Stimulated activated CD4-positive, alpha-beta T cell treated with anti-CD3 and anti-CD28 coated beads, TNF-alpha, amount 100 ng/mL, for 1 hour (primary cell): ENCODE measurements at places on chromosomes 5 and 9.

- no peak for DNase-seq
Observed at GRCh38 chr9:35162605-35163315, 951 bp downstream of the UNC13B start.

DNA sequence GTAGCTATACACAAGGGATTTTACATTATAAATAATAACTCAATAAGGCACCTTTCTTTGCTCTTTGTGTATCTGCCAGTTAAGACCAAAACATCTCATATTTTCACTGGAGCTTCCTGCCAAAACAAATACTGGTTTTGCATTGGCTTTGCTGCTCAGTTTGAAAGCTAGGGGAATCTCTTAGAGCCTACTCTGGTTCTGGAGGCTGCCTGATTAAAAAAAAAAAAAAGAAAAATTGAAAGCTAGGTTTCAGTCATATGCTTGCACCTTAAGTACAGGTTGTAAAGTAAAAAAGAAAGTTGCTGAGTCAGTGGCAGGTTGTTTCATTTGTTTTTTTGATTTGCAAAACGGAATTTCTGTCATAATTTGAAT is 2.3 kb downstream of the DENND4C start:
- no peak for DNase-seq

DNA sequence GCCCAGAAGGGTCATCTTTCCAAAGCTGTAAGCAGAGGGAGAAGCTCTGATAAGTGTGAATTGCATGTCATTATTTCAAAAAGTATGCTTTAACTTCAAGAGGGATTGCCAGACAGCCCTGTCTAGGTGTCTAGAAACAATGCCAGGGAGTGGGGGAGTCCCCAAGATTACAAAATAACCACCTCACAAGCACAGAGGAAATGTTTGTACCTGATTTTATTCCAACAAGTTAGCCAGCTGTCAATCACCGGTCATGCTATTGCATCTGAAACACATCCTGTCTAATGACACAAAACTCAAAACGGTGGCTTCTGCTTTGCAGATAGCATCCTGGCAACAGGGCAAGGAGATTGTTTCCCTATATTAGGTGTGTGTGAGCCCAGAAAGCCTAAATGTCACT is 154.2 kb upstream of the WWC1 start:
- DNase-seq: no peak

GRCh38 chr9:121649476-121650216 is 1.8 kb upstream of the DAB2IP start:
- DNase-seq: no peak

DNA sequence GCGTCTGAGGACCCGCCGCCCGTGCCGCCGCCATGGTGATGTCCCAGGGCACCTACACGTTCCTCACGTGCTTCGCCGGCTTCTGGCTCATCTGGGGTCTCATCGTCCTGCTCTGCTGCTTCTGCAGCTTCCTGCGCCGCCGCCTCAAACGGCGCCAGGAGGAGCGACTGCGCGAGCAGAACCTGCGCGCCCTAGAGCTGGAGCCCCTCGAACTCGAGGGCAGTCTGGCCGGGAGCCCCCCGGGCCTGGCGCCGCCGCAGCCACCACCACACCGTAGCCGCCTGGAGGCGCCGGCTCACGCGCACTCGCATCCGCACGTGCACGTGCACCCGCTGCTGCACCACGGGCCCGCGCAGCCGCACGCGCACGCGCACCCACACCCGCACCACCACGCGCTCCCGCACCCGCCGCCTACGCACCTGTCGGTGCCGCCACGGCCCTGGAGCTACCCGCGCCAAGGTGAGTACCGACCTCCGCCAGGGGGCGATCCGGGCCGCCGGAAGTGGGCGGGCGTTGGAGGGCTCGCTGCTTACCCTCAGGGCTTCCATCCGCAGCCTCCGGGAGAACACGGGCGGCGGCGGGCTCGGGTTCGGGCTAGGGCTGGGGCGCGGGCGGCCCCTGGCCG is 8.5 kb downstream of the PRR7 start:
- peak; percentile 91 for DNase-seq

GRCh38 chr5:63596254-63596653 is 366.0 kb downstream of the HTR1A start:
- DNase-seq: no peak

GRCh38 chr9:99054581-99054980 is 50.3 kb upstream of the TGFBR1 start:
- no peak for DNase-seq

DNA sequence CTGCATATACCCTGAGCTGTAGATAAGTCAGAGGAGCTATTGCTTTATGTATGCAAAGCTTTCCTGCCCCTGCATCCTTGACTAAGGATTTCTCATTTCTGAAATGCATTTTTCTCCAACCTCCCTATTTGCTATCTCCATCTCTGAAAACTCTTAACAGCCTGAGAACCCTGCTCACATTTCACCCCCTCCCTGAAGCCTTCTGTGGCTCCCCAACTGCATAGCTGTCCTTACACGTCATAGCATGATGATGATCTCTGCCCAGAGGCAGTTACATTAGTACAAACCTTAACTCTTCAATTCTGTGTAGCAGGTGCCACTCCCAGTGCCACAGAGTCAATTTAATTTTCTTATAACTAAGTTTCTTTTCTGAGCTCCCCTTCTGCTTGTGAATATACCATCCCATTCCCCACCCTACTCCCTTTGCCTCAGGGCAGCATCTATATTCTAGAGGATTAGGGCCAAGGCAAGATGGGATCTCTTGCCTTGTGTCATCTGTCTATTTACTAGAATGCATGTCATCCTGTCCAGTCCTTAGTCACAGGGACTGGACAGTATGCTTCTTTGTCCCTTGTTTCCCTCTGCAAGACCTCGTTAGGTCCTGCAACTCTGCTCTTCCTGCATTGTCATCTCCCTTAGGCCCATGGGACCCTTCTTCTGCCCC is 149.7 kb upstream of the SPRY4 start:
- no peak for DNase-seq

- no peak for DNase-seq
Observed at GRCh38 chr5:21573416-21574314, 1279.5 kb downstream of the CDH12 start.

GRCh38 chr9:133702798-133703590 is 35.2 kb downstream of the SARDH start:
- no peak for DNase-seq

DNA sequence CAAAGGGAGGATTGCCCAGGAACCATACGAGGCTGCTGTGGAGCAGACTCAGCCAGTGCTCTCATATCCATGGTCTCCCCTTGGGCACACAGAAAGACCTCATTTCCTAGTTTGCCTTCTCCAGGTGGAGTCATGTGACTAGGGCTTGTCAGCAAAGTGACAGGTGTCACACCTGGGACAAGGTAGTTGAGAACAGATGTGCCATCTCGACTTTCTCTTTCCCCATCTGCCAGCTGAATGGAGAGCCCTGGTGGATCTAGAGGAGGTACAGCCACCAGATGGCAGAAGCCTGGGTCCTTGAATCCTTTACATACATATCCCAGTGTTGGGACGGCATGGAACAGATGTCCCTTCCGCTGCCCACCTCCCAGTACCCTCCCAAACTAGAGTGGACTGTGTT is 42.9 kb upstream of the ALDOB start:
- DNase-seq: no peak

- DNase-seq: no peak
Observed at GRCh38 chr9:37988041-37988440, 81.0 kb downstream of the SHB start.

GRCh38 chr5:73394610-73395009 is 54.0 kb downstream of the FOXD1 start:
- DNase-seq: no peak

GRCh38 chr5:148466236-148466580 is 82.5 kb downstream of the FBXO38 start:
- DNase-seq: no peak

- no peak for DNase-seq
Observed at GRCh38 chr5:88675168-88675707, 207.7 kb downstream of the MEF2C start.

DNA sequence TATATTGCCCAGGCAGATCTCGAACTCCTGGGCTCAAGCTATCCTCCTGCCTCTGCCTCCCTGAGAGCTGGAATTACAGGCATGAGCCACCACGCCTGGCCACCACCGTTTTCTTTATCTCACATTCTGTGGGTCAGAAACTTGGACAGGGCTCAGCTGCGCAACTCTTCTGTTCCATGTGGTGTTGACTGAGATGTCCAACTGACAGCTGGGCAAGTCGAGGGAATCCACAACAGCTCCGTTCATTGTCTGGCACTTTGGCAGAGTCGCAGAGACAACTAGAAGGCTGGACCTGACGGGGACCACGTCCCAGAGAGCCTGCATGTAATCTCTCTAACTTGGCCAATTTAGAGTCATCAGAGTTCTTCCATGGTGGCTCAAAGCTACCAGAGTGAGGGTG is 36.2 kb upstream of the AOPEP start:
- no peak for DNase-seq

DNA sequence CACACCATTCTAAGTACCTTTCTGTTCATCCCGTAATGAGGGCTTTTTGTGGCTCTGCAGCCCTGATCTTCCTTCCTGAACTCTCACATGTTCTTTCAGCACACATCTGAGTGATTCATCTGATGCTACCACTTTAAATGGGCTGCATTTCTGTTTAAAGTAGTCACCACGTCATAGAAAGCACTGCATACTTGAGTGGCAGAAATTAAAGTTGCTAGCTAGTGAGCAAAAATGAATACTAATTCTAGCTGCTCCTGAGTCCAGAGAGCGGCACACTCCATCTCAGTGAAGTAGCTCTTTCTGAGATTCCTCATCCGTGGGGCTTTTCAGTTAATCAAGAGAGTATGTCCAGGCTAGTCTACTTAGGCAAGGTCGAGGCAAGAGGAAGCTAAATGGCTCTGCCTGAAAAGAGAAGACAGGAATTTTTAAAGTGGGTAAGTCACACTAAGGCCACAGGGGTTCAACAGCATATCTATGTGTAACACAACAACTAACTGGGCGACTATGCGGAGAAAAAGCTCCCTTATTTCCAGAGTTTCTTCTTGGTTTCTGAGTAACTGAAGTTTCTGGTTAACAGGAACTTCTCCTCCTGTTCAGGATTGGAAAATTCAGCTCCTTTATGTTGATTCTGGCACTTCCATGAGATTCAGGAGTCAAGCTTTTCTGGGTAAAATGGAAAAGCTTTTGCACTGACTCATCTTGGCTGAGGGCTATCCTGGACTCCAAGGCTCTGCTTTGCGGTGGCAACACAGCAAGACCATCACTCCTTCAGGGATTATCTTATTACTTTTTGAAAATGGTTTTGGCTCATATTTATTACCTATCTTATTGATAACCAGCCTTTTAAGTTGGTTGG is 109.5 kb downstream of the TAF11L14 start:
- no peak for DNase-seq

DNA sequence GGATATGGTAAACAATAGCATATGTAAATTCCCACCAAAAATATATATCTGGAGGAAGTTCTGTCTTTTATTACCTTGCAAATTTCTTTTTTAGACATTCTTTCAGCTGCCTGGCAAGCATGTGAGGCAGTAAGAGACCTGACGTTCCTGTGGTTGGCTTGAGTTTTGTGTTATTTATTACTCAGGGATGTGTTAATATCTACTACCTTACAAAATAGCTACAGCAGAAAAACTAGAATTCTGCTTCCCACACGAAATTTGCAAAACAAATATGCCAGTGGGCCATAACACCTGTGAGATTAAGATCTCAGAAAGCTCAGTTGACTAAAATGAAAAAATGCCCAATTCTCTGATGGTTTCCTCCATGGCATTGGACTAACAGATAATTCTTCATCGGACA is 274.2 kb downstream of the TMEM167A start:
- no peak for DNase-seq

- DNase-seq: no peak
Observed at GRCh38 chr5:135467871-135468485, 15.8 kb upstream of the TIFAB start.

- no peak for DNase-seq
Observed at GRCh38 chr9:21988056-21988990, 5.9 kb downstream of the CDKN2A start.

GRCh38 chr5:168920019-168920810 is 341.0 kb upstream of the PANK3 start:
- no peak for DNase-seq

DNA sequence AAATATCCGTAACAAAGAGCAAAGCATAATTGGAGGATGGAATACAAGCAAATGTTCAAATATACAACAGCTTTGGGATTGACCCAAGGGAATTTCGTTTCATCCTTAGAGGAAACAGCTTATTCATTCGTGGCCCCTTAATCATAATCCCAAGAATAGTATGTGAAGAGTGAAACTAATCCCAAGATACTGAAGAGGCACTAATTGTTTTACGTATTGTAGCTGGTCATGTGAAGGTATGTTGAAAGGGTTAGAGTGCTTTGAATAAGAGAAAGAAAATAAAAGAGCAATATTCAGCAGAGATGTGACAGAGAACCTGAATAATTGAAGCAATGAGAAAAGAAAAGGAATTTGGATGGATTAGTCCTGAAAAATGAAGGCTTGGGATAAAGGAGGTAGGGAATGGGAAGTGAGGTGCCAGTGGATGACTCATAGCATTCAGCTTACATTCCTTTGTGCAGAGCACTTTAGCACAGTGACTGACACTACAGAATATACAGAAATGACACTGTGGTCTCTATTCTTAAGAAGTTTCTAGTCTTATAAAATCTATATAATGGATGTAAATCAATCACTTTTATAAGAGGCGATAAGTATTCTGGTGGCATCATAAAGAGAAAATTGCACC is 221.9 kb downstream of the TLR4 start:
- no peak for DNase-seq

DNA sequence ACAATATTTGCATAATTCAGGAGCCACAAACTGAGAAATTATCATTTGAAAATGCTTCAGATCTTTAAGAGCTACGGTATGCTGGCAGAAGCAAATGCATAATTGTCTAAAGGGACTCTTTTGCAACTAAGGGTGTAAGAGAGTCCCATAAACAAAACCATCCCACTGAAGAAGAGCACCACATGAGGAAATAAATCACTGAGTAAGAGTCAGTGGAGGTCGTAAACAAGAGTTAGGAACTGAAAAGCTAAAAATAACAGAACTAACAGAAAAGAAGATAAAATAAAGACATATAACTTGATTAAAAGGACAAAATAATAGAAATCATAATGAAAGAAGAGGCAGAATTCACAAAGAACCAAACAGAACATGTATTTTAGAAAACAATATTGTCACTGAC is 3.5 kb upstream of the SMC2 start:
- no peak for DNase-seq

GRCh38 chr5:153367466-153367865 is 123.0 kb upstream of the GRIA1 start:
- DNase-seq: no peak

- DNase-seq: no peak
Observed at GRCh38 chr9:131963072-131964030, 116.3 kb downstream of the MED27 start.
